ENCODE measurements at places on chromosomes 2 and 18.
A peak's percentile ranks its signal among the peaks of the same experiment; 100 is the strongest.

- ATAC-seq: no peak
Measured at GRCh38 chr2:109519513-109519912, 94.3 kb downstream of the SEPTIN10 start.

DNA sequence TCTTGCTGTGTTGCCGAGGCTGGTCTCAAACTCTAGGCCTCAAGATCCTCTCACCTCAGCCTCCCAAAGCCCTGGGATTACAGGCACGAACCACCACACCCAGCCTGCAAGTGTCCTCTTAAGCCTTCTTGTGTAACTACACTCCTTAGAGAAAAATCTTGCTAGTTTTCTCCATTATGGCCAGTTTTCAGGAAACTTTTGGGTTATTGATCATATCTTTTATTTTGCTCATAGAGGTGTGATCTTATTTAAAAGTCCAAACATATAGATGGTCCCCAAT is 2.4 kb downstream of the SOCS6 start:
- no peak for ATAC-seq

DNA sequence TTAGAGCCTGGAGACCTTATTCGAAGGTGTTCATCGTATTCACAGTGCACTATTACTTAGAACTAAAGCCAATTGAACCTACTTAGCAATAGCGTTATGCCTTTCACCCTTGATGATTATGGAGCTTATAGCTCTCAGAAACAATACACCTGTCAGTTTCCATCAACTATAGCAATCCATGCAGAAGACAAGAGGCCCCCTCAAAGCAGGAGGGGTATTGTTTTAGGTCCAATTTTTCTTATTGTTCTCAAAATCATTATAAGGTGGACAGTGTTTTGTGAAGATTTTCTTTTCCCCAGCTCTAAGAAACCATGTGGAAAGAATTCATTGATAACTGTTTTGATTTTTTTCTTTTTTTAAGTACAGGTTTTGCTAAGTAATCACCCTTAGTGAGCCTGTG is 135.5 kb downstream of the MEIS1 start:
- ATAC-seq: no peak

DNA sequence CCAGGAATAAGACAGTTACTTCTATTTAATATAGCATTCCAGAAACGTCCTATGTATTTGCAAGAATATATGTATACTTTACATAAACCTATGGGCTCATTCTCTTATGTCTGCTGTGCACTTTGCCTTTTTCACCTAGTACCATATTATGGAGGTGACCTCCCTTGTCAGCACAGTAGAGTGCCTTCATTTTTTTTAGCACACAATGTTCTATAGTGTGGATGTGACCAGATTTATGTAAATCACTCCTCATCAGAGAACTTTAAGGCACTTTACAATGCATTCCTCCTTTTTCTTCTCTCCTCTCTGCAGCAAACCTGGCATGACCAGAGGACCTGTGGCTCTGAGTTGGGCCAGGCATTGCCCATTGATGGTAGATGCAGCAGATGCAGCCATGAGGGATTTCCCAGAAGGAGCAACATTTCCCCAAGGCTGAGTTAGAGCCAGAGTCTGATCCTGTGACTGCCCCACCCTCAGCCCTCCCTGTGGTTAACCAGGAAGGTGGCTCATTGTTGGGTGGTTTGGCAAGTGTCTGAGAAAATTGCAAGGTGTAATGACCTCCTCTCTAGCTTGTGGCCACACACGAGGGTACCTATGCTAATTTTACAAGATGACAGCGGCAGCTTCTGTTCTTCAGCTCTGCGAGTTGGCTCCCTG is 76.5 kb upstream of the DLX2 start:
- peak; percentile 81 for ATAC-seq

DNA sequence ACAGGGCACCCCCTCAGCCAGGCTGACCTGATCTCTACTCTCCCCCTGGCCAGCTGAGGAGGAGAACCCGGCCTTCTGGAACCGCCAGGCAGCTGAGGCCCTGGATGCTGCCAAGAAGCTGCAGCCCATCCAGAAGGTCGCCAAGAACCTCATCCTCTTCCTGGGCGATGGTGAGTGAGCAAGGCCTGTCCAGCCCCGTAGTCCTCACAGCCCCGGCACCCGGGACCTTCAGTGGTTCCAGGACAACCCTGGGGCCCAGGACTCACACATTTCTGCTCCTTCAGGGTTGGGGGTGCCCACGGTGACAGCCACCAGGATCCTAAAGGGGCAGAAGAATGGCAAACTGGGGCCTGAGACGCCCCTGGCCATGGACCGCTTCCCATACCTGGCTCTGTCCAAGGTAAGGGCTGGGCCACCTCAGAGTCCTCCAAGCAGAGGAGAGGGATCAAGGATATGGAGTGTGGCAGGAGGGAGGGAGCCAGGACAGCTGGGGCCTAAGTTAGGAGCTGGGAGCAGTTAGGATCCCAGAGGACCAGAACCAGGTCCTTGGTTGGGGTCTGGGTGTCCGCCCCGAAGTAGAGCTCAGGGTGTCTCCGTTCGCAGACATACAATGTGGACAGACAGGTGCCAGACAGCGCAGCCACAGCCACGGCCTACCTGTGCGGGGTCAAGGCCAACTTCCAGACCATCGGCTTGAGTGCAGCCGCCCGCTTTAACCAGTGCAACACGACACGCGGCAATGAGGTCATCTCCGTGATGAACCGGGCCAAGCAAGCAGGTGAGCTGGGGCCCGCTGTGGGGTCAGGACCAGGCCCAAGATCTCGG is 555 bp downstream of the ALPI start:
- ATAC-seq: no peak

- ATAC-seq: no peak
Measured at GRCh38 chr2:132595186-132595585, 74.8 kb downstream of the LYPD1 start.

GRCh38 chr2:166516712-166517303 is 22.8 kb upstream of the SCN7A start:
- no peak for ATAC-seq
